ENCODE measurements at places on chromosomes 16 and 17.
A peak's percentile ranks its signal among the peaks of the same experiment; 100 is the strongest.

DNA sequence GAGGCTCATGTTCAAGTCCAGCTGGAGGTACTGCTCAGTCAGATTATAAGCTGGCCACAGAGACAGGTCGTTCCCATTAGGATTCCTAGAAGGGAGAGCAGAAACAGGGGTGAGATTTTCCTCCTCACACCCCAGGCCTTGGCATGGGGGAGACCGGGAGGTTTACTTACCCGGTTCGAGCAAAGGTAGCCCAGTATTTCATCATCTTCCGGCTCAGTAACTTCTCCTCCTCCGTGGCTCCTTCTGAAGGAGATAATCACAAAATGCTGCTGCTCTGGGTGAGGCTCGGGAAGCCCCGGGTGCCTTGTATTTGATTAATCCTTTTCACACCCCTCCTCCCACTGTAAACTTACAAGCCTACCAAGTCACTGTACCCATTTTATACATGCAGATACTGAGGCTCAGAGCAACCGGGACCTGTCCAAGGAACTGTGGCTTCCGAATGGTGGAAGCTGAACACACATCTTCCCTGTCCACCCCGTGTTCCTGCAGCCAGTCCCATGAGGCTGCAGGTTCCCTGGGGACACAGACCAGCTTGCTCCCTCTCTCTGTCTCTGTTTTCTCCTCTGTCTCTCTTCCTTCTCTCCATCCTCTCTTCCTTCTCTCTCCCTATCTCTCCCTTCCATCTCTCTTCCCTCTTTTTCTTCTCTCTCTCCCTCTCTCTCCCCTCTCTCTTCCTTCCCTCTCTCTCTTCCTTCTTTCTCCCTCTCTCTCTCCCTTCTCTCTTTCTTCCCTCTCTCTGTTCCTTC, 13.9 kb upstream of the CES1 start:
- DNase-seq = no peak

GRCh38 chr16:67716097-67716496, 3.0 kb downstream of the GFOD2 start:
- no peak for DNase-seq

DNA sequence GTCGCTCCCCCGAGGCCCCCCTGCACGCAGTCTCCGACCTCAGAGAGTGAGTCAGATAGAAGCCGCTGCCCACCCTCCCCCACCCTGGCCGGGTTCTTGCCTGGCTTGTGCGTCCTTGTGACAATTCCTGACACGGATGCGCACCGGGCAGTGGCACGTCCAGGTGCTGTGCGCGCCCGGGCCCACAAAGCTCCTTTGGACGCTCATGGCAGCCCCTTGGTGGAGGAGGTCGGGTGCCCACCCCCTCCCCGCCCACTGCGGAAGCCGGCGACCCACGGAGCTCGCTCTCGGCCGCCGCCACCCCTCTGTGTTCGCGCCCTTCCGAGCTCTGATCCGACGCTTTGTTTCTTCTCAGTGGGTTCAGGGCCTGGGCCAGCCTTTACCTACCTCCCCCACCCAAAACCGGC, 662 bp upstream of the TUBB3 start:
- DNase-seq = peak; percentile 92

DNA sequence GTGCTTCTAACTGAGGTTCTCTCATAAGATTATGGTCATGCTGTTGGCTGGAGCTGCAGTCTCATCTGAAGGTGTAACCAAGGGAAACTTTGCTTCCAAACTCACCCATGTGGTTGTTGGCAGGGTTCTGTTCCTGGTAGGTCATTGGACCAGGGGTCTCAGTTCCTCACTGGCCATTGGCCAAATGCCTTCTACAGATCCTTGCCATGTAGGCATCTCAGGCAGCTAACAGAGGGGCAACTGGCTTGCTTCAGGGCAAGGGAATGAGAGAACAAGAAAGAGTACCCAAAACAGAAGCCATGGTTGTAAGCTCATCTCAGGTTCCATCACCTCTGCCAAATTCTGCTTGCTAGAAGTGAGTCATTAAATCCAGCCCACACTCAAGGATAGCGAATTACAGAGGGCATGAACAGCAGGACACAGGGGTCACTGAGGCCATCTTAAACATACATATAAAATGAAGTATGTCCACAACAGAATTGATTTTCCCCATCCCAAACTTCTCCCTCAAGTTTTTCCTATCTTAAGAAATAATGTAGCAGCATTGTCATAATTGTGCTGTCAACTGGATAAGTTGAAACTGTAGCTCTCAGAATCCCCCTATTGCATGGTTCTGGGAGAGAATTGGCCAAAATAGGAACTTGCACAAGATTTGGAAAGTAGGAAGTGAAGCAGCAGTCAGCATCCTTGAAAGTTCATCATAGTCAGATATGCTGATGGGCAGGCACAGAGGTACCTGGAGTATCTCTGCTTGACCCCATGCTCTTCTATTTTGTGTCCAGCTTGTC, 42.4 kb upstream of the CES5A start:
- no peak for DNase-seq

DNA sequence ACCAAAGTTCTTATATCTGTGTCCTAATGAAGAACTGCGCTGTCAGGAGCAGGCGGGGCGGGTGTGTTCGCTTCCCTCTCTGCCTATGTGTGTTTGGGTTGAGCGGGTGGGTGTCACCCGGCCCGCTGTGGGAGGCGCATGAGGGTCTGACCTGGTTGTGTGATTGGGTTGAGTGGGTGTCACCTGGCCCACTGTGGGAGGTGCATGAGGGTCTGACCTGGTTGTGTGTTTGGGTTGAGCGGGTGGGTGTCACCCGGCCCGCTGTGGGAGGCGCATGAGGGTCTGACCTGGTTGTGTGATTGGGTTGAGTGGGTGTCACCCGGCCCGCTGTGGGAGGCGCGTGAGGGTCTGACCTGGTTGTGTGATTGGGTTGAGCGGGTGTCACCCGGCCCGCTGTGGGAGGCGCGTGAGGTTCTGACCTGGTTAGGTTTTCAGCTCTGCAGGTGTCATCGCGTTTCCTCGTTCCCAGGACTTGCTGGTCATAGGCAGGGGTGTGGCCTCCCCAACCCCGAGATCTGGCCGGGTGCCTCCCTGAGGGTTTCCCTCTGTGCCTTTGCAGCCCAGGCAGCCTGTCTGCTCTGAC, 69.6 kb upstream of the ZNF750 start:
- DNase-seq = no peak

- peak; percentile 69 for DNase-seq
These were observed 58.5 kb downstream of the ADAMTS18 start for GRCh38 chr16:77376358-77376757.

GRCh38 chr17:43846963-43847371, at the start of gene CD300LG:
TSS of gene CD300LG (plus strand) at chr17:43847176. CDS start at chr17:43847217, 41 bp downstream.
- peak; percentile 82 for DNase-seq

GRCh38 chr17:76014925-76015261, 12.2 kb downstream of the EVPL start:
- DNase-seq = no peak

DNA sequence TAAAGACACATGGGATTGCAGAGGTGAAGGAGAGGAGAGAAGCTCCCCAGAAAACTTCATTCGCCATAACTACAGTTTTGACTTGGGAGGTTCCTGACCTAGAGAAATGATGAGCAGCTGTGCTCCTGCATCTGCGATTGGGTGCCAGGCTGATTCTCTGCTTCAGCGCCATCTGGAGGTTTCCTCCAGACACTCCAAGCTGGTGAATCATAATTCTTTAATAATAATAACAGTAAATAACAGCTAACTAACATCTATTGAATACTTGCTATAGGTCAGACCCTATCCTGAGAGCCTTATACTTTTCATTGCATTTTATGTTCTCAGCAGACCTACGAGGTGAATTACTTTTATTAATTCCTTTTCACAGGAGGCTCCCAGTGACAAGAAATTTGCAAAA, 575.8 kb downstream of the TOX3 start:
- peak; percentile 69 for DNase-seq

DNA sequence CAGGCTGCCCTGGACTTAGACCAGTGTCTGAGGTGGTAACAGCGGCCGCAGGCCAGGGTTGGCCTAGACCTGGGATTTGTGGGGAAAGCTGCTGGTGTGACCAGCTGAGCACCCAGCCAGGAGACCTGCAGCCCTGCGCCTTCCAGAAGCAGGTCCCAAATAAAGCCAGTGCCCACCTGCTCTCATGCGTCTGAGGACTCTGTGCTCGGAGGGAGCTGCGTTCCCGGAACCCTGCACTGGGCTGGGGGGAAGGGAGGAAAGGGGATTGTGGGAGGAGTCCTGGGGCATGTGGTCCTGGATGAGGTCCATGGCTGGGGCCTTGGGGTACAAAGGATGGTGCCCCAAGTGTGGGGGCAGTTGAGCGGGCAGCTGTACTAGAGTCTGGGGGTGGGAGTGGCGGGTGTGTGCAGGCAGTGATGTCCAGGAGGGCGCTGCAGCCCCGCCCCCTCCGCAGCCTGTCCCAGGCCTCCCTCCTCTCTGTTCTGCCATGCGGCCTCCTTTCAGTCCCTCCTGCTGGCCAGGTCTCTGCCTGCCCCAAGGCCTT, 1.8 kb upstream of the NECAB2 start:
- DNase-seq = no peak

GRCh38 chr17:55717898-55718735, 4.5 kb downstream of the TMEM100 start:
- peak; percentile 96 for DNase-seq

- no peak for DNase-seq
These were observed 9.8 kb downstream of the GNGT2 start for GRCh38 chr17:49200423-49201083.

DNA sequence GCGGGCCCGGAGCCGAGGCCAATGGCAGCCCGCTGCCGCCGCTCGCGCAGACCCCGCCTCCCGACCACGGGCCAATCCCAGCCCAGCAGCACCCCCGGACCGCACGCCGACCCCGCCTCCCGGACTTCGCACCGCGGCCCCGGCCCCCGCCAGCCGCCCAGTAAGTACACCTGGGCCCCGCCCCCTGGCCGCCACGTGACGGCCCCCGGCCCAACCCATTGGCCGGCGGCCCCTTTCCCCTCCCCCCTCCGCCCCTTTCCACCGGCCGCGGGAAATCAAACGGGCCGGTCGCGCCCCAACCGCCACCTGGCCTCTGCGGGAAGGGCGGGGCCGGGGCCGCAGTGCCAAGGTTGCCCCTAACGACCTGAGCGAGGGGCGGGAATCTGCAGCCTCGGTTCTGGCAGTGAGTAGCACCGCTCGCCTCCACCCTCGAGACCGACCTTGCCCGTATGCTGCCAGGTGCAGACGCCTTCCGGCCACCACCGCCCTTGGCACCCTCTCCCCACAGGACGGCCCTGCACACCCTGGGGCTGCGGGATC, at the start of gene YBX2:
Gene YBX2, minus strand, starts transcription at position 26 of the 540 bp plus-strand sequence. CDS start 139 bp downstream, outside the sequence.
- peak; percentile 100 for DNase-seq

DNA sequence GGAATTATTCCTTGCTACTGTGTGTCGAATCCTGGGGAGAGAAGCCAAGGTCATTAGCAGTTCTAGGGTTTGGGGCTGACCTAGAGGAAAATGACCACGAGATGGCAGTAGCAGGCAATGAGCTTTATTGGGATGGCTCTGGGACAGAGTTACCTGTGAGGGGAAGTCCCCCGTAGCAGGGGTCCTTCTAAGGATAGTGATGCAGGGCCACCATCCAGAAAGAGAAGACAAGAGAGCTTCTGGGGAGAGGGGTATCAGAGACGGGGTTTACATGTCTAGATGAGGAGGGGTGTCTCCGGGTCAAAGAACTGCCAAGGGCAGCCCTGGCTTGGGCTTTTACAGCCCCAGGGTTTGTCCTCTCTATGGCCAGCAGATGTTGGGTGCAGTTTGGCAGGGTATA, 6.4 kb upstream of the GGT6 start:
- peak; percentile 96 for DNase-seq

GRCh38 chr16:23901178-23902033, 65.6 kb downstream of the PRKCB start:
- DNase-seq = peak; percentile 65

DNA sequence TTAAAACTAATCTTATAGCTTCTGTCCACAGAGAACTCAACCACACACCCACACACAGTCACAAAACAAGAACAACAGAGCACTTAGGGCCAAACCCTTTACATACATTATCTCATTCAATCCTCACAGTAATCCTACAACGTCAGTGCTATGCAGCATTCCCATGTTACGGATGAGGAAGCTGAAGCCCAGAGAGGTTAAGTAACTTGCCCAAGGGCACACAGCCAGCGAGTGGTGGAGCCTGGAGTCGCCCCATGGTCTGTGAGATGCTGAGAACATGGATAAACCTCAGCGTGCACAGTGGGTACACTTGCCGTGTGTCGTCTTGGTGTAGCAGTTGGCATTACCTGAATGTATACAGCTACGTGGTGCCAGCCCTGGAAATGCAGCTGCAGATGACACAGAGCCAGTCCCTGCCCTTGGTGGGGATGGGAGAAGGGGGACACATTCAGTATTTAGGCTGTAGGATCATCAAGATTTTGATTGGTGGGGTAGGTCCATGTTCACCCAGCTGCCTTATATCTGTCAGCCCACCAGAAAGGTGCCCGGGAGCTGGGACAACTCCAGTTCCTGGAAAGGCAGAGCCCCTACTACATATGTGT, 177.0 kb downstream of the IRF8 start:
- peak; percentile 12 for DNase-seq

DNA sequence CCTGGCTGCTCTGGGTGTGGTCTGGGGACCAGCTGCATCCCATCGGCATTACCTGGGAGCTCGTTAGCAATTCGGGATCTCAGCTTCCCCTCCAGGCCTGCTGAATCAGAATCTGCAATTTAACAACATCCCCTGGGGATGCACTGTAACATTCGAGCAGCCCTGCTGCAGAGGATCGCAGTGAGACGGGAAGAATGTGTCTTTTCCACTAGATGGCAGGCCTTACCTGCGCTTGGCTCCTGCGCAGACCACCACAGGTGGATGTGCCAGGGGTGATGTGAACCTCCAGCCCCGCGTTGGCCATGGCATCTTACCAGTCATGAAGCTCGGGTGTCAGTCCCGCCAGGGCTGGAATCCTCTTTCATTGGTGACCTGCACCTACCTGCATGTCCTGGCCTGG, 209.9 kb downstream of the PRKCB start:
- peak; percentile 89 for DNase-seq

- DNase-seq = no peak
These were observed 30.0 kb downstream of the IL21R start for GRCh38 chr16:27431773-27432532.

- no peak for DNase-seq
These were observed 396.1 kb downstream of the SOX9 start for GRCh38 chr17:72516772-72517399.

DNA sequence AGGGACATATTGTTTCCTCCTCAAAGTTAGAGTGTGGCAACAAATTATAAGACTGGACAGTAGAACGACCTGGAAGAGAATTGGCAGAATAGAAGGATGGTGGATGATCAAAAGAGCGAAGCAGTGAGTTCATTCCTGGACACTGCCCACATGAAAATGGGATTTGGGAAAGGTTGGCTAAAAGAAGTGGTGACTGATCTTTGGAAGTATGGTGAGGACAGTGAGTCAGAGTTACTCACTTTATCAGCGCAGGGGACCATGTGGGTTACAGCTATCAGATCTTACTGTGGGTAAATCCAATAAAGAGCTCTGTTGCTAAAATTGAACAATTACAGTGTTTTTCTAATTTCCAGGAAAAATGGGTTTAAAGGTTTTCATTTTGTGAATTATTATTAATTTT, 2.7 kb upstream of the TANC2 start:
- no peak for DNase-seq

GRCh38 chr16:12311877-12312276, 335.3 kb downstream of the SNX29 start:
- DNase-seq = peak; percentile 55
